ENCODE measurements at places on chromosomes 11 and 22.

DNA sequence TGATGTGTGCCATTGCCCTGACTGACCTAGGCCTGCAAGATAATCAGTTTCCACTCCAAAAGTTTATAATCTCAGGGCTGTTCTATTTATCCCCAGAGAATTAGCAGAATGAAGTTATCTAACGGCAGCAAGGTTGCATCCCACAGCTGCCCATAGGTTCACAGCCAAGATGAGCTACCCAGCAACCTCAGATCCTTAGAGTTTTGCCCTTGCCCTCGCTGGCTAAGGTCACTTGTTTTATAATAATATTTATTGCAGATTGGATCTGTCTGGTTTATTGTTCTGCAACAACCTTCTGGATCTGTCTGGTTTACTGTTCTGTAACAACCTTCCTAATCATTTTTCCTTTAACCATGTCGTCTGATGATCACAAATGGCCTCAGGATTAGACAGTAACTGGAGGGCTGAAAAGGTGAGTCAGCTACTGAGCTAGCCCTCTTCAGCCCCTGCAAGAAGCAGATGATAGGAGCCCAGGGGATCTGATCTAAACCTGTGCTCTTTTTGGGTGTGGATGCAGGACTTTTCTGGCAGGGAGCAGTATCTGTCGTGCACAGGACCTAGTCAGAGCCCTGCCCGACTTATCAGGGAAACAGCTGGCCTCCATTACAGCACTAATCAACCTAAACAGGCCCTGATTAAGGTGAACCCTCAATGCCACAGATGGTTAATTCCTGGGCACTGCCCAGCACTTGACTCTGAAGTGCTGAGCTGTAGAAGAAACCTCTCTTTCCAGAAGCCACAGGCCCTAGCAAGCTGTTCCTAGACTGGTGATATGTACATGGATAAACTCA, 642.9 kb upstream of the KIRREL3 start:
- DNase-seq = no peak

DNA sequence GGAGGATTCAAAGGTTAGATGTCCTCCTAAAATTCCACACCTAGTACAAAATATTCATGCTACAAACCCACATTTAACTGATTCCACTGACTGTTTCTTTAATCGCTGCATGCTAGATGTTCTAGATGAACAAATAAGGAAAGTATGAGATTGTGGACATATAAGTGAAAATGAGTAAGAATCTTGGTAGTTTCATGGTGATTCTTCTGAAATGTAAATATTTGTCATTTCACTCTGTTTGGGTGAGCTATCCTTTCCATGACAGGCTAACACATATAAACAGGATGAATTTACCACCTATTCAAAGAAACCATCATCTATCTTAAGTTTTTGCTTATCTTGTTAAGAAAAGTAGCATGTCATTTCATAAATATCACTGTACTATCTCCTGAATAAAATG, 14.8 kb downstream of the OR5B3 start:
- DNase-seq = no peak

DNA sequence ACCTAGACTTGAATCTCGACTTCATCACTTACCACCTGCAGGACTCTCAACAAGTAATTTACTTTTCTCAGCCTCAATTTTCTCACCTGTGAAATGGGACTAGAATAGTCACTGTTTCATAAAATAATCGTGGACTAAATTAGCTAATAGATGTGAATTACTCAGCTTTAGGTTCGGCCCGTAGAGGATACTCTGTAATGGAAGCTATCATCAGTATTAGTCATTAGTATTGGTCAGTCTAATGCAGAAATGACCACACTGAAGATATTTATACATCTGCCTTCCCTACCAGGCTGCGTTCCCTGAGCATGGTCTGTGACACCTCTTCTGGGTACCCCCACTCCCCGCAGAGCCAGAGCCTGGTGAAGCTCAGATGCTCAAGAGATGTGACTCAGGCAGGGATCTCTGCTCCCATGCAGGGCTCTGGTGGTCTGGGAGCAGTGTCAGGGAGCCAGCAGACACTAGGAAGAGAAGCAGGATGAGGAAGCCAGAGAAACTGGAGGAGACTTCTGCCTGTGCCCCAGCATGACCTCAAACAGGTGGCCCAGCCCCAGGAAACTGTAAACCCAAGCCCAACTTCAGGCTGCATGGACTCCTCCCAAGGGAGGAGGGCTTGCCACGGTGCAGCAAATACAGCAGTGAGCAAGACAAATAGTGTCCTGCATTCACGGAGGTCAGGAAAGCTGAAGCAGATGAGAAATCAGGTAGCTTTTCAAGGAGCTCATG, 88.0 kb upstream of the E2F8 start:
- no peak for DNase-seq

DNA sequence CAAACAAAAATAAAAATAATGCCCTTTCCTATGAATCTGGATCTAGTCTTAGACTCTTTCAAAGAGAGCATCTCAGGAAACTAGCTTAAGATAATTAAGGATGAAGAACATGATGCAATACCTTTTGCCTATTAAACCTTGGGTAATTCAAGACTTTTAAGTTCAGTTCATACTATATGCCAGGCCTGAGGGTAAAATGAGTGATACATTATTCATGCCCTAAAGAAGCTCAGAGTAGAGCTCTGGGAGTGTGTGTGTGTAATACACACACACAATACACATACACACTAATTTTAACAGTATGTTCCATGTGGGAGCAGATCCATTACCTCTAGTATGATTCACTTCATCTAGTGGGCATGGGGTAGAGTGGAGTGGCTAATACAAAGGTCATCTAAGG, 651.4 kb upstream of the CHORDC1 start:
- DNase-seq = no peak

GRCh38 chr11:78343303-78343702, 74.3 kb downstream of the GAB2 start:
- no peak for DNase-seq

GRCh38 chr11:36512016-36512415, 1.9 kb upstream of the TRAF6 start:
- DNase-seq = no peak

DNA sequence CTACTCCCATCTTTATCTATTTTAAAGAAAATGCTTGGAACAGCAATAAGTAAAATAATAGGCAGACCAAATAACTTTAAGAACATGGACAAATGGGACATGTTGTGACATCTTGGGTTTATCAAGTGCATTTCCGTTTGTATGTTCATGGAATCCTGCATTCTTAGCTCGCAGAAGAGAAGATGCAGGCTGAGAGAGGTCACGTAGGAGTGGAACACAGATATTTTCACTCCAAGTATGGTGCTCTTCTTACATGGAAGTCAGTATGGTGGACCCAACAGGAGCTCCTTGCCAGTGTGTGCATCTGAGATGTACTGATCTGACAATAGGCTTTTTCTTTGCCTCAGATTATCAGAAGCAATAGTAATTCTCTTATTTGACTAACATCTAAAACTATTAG, 1.7 kb downstream of the E2F8 start:
- DNase-seq = no peak

GRCh38 chr11:6646071-6646470, 9.5 kb downstream of the DCHS1 start:
- no peak for DNase-seq

DNA sequence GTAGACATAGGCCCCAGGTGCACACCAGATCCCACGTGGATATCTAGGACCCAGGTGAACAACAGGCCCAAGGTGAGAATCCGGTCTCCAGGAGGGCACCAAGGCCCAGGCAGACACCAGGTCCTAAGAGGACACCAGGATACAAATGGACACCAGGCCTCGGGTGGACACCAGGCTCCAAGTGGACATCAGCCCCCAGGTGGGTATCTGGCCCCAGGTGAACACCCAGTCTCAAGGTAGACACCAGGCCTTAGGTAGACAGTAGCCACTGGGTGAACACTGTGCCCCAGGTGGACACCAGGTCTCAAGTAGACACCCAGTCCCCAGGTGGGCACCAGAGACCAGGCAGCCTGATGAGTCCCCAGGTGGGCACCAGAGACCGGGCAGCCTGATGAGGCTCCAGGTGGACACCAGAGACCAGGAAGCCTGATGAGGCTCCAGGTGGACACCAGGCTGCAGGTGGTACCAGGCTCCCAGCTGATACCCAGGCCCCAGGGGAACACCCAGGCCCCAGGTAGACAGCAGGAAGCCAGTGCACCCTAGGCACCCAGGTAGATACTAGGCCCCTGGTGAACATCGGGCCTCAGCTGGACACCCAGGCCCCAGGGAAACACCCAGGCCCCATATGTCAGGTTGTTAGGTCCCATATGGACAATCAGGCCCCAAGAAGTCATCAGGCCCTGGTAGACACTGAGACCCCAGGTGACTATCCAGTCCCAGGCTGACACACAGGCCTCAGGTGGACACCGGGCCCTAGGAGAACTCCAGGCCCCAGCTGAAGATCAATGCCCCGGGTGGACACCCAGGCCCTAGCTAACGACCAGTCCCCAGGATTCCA, 55.1 kb upstream of the SEPTIN5 start:
- DNase-seq = no peak

DNA sequence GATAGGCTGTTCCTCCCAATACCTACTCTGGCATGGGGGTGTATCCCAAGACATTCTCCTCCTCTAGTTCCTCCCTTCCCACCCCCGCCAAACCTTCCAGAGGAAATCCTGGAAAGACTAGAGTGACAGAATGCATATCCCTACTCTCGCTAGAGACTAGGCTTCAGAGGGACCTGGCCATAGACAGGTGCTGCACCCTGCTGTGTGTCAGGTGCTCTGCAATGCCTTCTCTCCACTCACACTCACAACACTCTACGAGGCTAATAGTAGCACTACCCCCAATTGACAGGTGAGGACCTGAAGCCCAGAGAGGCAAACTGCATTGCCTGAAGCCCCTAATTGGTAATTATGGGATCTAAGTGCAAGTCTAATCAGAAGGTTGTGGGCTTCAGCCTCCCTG, 46.2 kb upstream of the LMO1 start:
- DNase-seq = no peak

DNA sequence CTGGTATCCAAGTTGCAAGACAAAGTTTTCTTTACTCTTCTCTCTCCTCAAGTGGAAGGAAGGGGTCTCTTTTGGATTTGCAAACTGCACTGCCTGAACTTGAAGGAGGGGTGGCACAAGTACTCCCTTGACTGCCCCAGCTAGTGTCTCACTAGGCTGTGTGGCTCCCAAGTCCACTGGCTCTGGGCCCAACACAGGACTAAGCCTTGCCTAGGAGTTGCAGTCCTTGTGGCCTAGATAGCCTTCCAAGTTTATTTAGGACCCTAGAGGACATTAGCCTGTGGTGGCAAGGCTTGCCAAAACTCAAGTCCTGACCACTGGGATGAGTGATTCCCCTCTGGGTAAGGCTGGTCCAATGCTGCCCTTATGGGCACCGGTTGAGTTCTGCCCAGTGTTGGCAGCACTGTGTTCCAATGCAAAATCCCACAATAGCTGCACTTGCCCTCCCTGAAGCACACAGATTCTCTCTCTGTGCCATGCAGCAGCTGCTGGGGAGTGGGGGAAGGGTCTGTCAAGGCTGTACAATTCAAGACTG, 10.2 kb upstream of the WEE1 start:
- no peak for DNase-seq

DNA sequence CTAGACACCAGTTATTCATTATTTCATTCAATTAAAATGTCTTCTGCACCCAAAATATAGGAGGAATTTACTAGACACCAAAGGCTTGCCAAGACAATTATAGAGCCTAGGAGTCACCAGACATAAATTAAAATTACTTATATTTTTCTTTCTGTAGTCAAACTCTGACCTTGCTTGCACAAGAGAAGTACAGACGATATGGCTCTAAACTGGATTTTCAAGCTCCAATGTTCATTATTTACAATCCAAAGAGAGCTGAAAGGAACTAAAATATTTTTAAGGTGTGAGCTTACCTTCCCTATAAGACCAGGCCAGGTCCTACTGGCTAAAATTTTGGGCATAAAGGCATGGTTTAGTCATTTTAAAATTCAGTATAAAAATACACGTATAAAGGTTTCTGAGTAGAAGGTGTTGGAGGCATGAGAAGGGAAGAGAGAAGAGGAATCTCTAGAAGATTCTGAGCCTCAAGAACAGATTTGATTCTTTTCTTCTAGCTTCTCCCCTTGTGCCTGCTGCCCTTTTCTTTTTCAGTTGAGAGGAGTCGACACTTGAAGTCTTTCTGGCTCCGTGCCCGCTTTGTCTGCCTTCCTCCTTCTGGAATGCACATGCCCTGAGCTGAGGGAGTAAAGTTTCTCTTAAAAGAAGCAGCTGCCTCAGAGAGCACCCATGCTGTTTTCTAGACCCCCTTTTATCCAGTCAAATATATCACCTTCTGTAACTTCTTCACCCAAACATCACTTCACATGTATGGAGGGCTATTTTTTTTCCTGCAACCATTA, 13.5 kb downstream of the C11orf97 start:
- DNase-seq = no peak

DNA sequence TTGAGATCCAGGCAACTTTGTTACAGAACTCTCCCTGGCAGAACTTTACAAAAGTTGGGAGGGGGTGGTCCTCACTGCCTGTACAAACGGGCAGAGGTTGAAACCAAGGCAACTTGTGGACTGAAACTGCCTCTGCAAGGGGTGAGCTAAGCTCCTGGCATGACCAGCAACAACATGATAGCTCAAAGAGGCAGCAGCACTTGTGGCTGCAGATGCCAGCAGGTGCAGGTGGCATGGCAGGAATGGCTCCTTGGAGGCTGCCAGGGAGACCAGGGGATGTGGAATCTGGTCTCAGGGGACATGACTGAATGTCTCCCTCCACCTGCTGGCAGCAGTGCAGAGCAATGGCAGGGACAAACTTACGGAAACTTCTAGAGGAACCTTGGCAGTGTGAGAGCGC, 38.8 kb upstream of the PHF21A start:
- no peak for DNase-seq

- DNase-seq = no peak
Measured at GRCh38 chr11:67436459-67437081, 912 bp downstream of the PTPRCAP start.

Data from NCI-H2081 treated with DMSO at 0.1 percent for 48 hours (cell line).